ENCODE measurements at places on chromosomes 6 and 20.

DNA sequence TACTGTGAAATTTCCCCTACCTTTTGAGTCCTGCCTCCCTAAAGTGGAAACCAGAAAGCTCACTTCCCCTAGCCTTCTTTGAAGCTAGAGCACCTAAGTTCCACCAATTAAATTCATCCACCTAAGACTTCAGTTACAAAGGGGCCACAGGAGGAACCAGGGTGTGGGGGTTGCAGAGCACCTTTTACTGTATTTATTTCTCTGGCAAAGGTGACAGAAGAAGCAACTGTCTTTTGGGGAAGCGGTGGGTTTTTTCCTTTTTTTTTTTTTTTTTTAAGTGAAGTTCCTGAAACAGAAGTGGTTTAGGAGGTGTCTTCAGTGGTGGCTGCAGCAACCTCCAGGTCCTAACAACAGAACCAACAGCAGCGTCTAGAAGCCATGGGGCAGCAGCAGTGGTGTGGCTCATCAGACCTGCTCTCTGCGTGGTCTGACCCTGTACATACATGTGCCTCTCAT is 13.1 kb downstream of the PSMB9 start:
- DNase-seq: no peak

DNA sequence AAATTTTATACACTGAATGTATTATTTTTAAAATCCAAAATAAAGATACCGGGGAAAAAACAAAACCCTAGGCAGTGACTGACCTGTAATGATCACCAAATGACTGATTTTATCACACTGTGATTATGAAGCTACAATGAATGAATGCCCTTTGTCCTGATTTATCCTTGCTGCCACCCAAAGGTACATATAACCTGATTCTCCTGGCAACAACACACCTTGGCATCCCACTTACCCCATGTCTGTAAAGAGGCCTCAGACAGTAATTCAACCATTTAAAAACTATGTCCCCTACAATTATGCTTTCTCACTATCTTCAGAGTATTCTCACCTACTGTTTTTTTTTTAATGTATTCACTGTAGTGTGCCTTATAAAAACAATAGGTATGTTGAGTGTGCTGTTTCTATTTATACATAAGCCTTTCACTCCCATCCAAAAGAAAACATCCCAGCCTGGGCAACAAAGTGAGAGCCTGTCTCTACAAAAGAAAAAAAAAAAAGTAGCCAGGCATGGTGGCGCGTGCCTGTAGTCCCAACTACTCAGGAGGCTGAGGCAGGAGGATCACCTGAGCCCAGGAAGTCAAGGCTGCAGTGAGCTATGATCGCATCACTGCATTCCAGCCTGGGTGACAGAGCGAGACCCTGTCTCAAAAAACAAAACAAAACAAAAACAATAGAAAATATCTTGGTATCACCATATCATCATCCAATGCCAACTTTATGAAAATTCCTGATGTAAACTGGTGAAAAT is 21.7 kb downstream of the B4GALT5 start:
- no peak for DNase-seq

GRCh38 chr6:10522929-10523573 is 1.9 kb downstream of the GCNT2 start:
- DNase-seq: no peak

GRCh38 chr20:19212821-19213502 is 520 bp downstream of the SLC24A3 start:
- DNase-seq: peak; percentile 45

GRCh38 chr20:57082357-57082945 is 184.0 kb downstream of the BMP7 start:
- no peak for DNase-seq

GRCh38 chr6:130697995-130698535 is 129.1 kb upstream of the SMLR1 start:
- DNase-seq: peak; percentile 70

DNA sequence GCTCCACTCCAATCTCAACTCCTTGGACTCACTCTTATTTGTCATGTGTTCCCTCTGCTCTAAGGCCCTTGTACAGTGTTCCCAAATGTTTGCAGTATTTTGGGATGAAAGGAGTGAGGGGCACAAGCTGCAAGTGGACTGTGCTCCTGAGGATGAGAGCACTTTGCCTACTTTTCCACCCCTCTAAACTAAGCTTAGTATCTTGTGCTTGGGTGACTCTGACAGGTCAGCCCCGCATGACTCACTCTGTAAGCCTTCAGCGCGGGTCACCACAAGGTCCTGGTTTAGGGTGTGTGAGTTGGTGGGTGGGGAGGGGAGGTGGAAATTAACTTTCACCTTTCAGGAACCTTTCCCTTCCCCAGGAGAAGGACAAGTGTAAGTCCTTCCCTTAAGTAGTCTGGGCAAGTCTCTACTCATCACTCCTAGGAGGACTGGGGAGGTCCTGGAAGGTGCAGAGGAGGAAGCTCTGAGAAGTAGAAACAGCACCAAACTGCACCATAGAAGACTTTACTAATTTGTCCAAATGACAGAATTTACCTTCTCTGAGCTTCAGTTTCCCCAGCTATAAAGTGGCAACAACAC is 68.8 kb upstream of the EPB41L1 start:
- peak; percentile 33 for DNase-seq

DNA sequence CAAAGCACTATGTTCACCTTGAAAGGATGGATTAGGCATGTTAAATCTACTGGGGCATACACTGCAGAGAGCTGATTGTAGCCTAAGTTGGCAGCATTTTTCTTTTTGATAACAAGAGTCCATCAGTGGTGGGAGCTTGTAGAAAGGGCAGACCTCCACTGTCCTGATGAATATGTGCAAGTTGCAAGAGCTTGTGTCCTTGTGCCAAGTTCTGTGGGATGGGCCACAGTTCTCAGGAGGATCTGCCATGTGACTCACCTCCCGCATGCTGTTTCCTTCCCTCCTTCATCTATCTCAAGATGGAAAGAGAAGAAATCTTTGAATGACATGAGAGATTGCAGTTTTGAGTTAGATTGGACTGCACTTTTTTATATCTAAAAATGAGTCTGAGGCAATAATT is 58.3 kb upstream of the GGTLC1 start:
- no peak for DNase-seq

GRCh38 chr6:165807249-165807960 is 144.4 kb upstream of the PDE10A start:
- no peak for DNase-seq

- DNase-seq: no peak
Measured at GRCh38 chr6:119544325-119545175, 195.0 kb upstream of the MAN1A1 start.

DNA sequence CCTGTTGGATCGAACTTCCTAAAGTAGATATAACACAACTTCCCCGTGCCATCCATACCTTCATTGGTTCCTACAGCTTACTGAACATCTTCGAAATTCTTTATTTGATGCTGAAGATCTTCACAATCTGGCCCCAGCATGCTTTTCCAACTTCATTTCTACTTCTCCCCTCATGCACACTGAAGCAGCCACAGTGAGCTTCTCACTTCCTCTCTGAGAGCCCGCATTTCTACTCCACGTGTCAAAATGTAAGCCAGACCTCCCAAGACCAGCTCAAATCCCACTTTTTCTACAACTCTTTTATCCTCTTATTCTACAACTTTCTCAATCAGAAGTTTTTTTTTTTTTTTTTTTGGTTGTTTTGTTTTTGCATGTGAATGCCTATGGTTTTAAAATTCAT is 254.7 kb downstream of the GMPR start:
- DNase-seq: no peak

DNA sequence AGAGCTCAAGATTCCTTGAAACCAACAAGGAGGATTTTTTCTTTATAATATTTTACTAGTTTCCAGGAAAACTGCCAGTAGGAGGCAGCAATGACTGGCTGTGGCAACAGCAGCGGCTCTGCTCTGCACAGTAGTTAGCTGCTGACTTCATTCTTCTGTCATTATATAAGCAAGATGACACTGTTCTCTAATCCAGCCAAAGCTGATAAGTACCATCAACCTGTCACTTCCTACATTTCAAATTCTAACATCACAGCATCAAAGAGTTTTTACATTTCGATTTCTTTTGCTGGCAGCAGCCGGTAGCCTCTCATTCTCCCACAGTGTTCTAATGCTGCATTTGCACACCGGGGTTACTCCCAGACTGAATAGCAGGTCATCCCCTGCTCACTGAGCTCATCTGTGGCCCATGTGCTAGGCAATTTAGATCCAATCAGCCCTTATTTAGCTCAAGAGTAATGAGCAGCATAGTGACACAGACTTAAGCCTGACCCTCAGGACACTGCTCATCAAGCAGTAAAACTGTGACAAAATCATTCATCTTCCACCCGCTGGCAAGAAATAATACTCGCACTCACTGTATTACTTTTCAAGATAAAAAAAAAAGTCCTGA is 67.8 kb downstream of the MMS22L start:
- DNase-seq: no peak

- no peak for DNase-seq
Measured at GRCh38 chr6:20416567-20417345, 15.1 kb downstream of the E2F3 start.

GRCh38 chr20:41424011-41424410 is 57.4 kb upstream of the EMILIN3 start:
- DNase-seq: no peak

DNA sequence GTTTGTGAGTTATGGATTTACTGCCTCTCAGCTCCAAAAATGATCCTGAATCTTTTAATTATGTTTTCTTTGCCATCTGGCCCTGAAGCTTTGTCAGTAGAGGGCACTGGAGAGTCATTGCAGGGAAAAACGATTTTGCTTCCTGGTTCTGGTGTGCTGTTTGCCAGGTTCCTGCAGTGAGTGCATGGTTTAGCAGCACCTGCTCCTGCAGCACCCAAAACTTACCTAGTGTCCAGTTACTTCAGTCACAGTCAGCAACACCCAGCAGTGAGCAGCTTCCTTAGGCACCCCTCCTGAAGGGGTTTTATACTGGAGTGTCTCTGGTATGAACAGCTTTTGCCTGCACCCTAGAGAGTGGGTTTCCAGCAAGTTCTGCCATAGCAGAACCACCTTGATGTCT is 6.0 kb upstream of the TRIM26 start:
- peak; percentile 53 for DNase-seq

GRCh38 chr6:37020381-37020780 is 14.9 kb downstream of the FGD2 start:
- no peak for DNase-seq

GRCh38 chr6:52995913-52996645 is 995 bp upstream of the GSTA4 start:
- DNase-seq: peak; percentile 53

All from stimulated activated CD8-positive, alpha-beta memory T cell treated with anti-CD3 and anti-CD28 coated beads, Interleukin-4, amount 100 ng/mL, for 48 hours (primary cell).